ENCODE measurements at places on chromosomes 4 and X.

GRCh38 chrX:111348429-111348828, 63.6 kb downstream of the DCX start:
- H3K36me3 ChIP-seq = no peaks in the 10 kb centered on the region
- no peak for DNase-seq
- peaks cover 3% of the 10 kb centered on the region for H3K27me3 ChIP-seq
- no peak overlapping the region for H3K4me3 ChIP-seq
- no peak overlapping the region for H3K27ac ChIP-seq

DNA sequence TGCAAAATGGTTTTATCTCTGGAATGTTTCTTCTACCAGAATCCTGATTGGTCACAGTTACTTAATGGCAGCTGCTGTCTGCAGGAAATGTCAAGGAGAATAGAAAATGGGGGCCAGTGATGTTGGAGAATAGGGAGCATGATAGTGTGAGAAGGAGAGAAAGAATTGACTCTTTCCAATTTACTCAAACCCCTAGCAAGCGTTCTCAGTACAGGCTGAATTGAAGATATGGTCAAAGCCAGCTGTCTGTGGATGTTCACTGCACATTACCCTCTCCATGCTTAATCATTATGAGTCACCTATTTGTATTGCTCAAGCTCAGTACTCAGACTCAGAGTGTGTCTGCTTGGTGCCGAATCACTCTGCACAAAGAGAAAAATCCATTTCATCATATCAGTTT, 57.8 kb upstream of the FAM47B start:
- no peak overlapping the region for H3K27ac ChIP-seq
- no peaks in the 10 kb centered on the region for H3K27me3 ChIP-seq
- DNase-seq = no peak
- H3K4me1 ChIP-seq = no peaks in the 10 kb centered on the region
- no peaks in the 10 kb centered on the region for H3K36me3 ChIP-seq

DNA sequence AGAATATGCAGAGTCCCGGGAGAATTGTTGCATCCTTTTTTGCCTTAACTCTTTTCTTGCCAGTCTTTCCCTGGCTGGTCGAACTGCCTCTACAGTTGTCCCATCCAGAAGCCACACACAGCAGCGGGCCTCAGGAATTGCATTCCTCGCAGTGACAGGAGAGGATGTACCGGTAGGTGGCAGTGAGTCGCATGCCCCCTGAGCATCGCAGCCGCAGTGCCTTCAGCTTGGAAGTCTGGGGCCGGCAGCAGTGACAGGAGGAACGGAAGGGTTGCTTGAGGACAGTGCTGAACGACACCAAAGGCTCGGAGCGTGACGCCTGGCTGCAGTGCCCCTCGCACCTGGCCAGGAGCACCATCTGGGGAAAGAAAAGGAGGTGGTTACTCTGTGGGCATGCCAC, 23.5 kb downstream of the NDP start:
- peaks cover 20% of the 10 kb centered on the region for H3K27me3 ChIP-seq
- H3K36me3 ChIP-seq = no peaks in the 10 kb centered on the region
- H3K27ac ChIP-seq = no peak overlapping the region
- DNase-seq = peak; percentile 50
- H3K4me3 ChIP-seq = no peak overlapping the region

- DNase-seq = no peak
- no peak overlapping the region for H3K27ac ChIP-seq
- H3K4me3 ChIP-seq = no peak overlapping the region
- H3K27me3 ChIP-seq = no peaks in the 10 kb centered on the region
Observed at GRCh38 chr4:5266991-5267390, 215.7 kb downstream of the STK32B start.

- H3K27me3 ChIP-seq = peaks cover 11% of the 10 kb centered on the region
- no peak overlapping the region for H3K4me3 ChIP-seq
- DNase-seq = peak; percentile 83
- H3K27ac ChIP-seq = no peak overlapping the region
- H3K36me3 ChIP-seq = no peaks in the 10 kb centered on the region
- no peaks in the 10 kb centered on the region for H3K4me1 ChIP-seq
Observed at GRCh38 chrX:155966876-155967275, 30.6 kb upstream of the IL9R start.

- no peak for DNase-seq
- H3K27me3 ChIP-seq = no peaks in the 10 kb centered on the region
- H3K4me3 ChIP-seq = no peak overlapping the region
- H3K36me3 ChIP-seq = no peaks in the 10 kb centered on the region
- H3K27ac ChIP-seq = no peak overlapping the region
- no peaks in the 10 kb centered on the region for H3K4me1 ChIP-seq
Observed at GRCh38 chr4:157521906-157522305, 301.4 kb downstream of the GRIA2 start.

DNA sequence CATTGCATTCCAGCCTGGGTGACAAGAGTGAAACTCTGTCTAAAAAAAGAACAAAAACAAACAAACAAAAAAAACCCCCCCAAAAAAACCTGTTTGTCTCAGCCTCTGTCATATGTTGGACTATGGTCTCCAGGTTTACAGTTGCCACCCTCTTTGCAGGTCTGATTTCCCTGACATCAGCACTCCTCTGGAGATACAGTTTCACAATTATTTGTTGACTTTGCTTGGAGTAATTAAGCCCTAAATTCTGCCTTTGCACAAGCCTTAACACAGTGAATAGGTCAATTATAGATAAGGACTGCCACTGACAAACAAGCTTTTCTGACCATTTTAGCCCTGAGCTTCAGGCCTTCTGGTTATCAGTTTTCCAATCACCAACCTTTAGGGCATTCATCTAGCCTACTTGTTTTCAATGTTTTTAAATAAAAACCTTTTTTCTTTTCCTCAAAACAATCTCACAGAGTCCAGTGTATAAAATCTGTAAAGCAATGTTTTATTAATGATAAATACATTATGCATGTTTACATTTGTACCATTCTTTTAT, 20.4 kb upstream of the MAPK10 start:
- no peak for DNase-seq
- H3K4me1 ChIP-seq = no peaks in the 10 kb centered on the region
- no peaks in the 10 kb centered on the region for H3K27me3 ChIP-seq
- no peak overlapping the region for H3K27ac ChIP-seq
- H3K36me3 ChIP-seq = no peaks in the 10 kb centered on the region
- no peak overlapping the region for H3K4me3 ChIP-seq
